Testis (tissue), 5 donors: ENCODE measurements at places on chromosomes 7 and 10. TPM values are rescaled to one million over a fixed set of nuclear protein-coding genes. Genes with fewer than 3 reads are reported as not detected.

DNA sequence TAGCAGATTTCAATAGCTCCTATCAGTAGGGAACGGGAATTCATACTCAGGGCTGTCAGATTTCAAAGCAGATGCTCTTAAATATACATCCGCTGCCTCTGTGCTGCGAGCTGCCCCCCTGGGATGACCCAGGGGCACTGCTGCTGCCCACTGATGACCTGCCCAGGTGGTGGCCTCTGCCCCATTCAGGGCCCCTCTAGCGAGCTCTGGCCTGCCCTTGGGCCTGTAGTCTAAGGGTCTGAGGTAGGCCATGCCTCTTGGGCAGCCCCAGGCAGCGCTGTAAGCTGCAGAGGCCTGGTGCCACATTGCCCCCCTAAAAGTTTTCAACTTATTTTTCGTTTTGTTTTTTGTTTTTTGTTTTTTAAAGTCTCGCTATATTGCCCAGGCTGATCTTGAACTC, 50.6 kb upstream of the SH2B2 start:
- no peaks in the 10 kb centered on the region for H3K4me1 ChIP-seq
- no peak overlapping the region for H3K4me3 ChIP-seq
- no peak overlapping the region for H3K27ac ChIP-seq
- no peaks in the 10 kb centered on the region for H3K27me3 ChIP-seq
- DNase-seq: no peak

- no peaks in the 10 kb centered on the region for H3K27me3 ChIP-seq
- H3K4me3 ChIP-seq: no peak overlapping the region
- H3K4me1 ChIP-seq: peaks cover 7% of the 10 kb centered on the region
- H3K27ac ChIP-seq: no peak overlapping the region
- DNase-seq: no peak
These were observed 54.6 kb downstream of the BPGM start for GRCh38 chr7:134701272-134701671.

LIPN gene
- total RNA-seq: 0.31 TPM

DNA sequence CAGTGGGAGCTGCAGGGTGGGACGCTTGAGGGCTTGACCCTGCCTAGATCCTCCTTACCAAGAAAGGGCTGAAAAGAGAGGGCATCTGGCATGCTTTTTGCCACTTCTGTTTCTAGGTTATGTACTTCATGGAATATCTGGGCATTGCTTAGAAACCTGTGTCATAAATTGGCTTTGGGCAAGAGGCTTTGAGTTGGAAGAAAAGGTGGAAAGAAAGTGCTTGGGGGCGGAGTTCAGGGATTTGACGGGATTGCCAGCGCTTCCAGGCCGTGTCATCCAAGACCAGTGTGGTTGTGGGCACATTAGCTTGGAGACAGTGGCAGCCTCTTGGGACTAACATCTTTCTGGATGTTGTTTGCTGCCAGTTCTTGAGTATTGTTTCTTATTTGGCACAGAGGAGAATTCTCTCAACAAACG, 825 bp downstream of the ZNF862 start:
- H3K27me3 ChIP-seq: no peaks in the 10 kb centered on the region
- H3K27ac ChIP-seq: peak overlapping the region; percentile 93
- peak overlapping the region; percentile 97 for H3K4me3 ChIP-seq
- H3K36me3 ChIP-seq: no peaks in the 10 kb centered on the region
- no peaks in the 10 kb centered on the region for H3K4me1 ChIP-seq

C10orf90 gene
- total RNA-seq: 4.3 TPM
